ENCODE measurements at places on chromosomes 2 and 18. TPM values are rescaled to one million over a fixed set of nuclear protein-coding genes. Genes with fewer than 3 reads are reported as not detected.

Gene PLGLB1
- 1.2 TPM for total RNA-seq

GRCh38 chr2:236714080-236714479, 144.5 kb downstream of the ACKR3 start:
- DNase-seq, result no peak

DNA sequence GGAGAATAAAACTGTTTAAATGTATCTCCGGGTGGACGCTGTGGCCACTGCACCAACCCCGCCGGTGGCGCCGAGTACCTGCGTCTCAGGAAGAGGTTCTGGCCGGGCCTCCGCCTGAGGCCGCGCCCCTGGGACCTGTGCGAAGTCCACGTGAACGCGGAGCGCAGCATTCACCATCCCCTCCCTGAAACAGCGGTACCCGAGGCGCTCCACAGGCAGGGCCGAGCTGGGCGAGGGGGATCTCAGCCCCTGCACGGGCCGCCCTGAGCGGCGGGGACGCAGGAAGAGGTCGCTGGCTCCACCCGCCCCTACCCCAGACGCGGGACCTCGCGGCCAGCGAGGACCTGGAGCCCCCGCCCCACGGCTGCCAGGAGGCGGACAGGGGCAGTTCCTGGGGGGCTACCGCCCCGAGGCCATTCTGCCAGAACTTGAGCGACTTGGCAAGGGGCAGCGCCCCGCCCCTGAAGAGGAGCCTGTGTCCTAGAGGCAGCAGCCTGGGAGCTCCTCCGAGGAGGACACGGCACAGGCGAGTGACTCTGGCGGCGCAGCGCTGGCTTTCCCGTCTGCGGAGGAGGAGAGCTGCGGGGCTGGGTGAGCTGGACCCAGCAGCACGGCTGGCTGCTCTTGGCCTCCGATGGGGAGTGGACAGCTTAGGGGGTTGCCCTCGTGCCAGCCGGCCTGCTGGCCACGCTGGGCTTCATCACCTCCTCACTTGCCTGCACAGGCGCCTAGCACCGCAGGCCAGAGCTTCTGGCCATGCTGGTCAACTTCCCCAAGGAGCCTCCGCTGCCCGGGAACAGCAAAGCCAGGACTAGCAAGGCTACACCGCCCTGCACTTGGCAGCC, 9.7 kb upstream of the TEKT4 start:
- DNase-seq, result peak; percentile 20

Gene DNAJC5G
- total RNA-seq, result 0.44 TPM

Gene POTEJ
- not detected for total RNA-seq

Gene SRD5A2
- not detected for total RNA-seq

Gene HOXD10
- not detected for total RNA-seq

DNA sequence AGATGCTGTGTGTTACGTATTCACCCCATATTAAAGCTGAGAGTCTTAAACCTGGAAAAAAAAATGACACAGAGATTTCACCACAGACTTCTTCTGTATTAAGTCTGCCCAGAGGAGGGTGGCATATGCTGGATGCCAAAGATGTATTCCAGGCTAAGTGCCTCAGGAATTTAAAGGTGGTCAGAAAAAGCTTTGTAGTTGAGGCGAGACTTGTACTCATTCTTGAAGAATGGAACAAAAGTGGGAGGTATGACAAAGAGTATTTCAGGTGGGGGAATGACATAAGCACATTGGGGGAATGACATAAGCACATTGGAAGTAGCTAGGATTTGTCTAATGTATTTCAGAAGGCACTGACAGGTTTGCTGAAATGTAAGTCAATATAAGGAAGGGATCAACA, 98.6 kb downstream of the BABAM2 start:
- DNase-seq, result no peak

All from H9 (cell line).